Astrocyte (in vitro differentiated cells and primary cell): ENCODE measurements at places on chromosomes 4 and X.

GRCh38 chr4:107018344-107018735 is 17.8 kb downstream of the DKK2 start:
- no peaks in the 10 kb centered on the region for H3K36me3 ChIP-seq
- H3K4me3 ChIP-seq = no peak overlapping the region
- DNase-seq = no peak
- no peak overlapping the region for H3K27ac ChIP-seq
- peaks cover 3% of the 10 kb centered on the region for H3K27me3 ChIP-seq

GRCh38 chrX:129768586-129769466 is 10.9 kb upstream of the SASH3 start:
- no peaks in the 10 kb centered on the region for H3K36me3 ChIP-seq
- peak; percentile 29 for DNase-seq
- no peak overlapping the region for H3K27ac ChIP-seq
- no peaks in the 10 kb centered on the region for H3K4me1 ChIP-seq
- no peak overlapping the region for H3K4me3 ChIP-seq
- no peaks in the 10 kb centered on the region for H3K27me3 ChIP-seq

DNA sequence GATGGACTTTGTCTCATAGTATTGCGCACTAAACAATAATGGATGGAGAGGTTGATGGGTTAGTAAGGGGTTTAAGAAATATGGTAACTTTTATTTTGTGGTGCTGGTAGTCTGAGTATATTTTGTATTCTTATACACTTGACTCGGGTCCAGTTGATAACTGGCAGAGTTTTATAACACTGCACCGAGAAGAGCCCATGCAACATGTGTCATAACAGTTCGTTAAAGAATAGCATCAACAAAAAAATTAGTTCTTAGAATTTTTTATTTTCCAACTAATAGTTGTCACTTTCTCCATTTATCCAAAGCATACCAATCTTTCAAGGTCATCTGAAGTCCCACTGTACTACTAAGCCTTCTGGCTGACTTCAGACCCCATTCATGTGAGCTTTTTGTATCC is 175.1 kb downstream of the SOWAHB start:
- peak overlapping the region; percentile 61 for H3K27ac ChIP-seq
- H3K27me3 ChIP-seq = no peaks in the 10 kb centered on the region
- H3K4me1 ChIP-seq = peaks cover 26% of the 10 kb centered on the region
- no peaks in the 10 kb centered on the region for H3K36me3 ChIP-seq
- no peak for DNase-seq

DNA sequence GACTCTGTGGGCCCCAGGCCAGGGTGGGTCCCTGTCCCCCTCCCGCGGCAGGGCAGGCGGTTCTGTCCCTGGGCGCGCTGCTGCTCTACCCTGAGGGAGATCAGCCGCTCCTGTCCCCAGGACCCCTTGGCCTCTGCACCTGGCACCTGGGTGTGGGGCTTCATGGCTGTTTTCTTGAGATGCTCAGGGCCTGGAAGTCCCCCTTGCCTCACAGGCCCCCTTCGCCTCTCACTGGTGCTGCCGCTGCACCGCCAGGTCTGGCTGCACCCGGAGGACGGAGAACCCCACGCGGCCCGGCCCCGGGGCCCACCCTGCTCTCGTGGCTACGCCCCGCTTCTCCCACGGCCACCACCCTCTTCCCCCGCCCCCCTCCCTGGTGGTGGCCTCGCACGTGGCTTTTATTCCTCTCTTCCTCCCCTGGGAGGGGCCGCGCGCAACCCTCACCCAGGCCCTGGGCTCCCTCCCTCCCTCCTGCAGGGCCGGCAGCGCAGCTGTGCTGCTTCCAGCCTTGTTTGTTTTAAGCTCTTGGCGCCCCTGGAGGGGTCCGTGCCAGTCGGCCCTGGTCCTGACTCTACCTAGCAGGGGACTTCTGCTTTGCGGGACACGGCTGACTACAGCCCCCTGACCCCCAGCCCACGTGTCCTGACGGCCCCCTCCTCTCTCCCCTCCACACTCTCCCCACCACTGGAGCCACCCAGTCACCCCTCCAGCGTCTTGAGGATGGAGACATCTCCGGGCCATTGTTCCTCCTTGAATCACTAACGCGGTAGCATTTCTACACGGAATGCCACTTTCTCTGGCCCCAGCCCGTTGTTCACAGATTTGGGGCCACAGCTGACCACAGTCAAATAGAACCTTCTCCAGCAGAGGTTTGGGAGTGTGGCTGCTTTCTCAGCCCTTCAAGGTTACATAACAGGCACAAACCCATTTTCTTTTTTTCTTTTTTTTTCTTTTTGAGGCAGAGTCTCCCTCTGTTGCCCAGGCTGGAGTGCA is 20.6 kb upstream of the CLDN24 start:
- H3K27ac ChIP-seq = no peak overlapping the region
- H3K27me3 ChIP-seq = no peaks in the 10 kb centered on the region
- H3K36me3 ChIP-seq = no peaks in the 10 kb centered on the region
- peaks cover 4% of the 10 kb centered on the region for H3K4me1 ChIP-seq
- DNase-seq = no peak

- H3K4me3 ChIP-seq = no peak overlapping the region
- no peaks in the 10 kb centered on the region for H3K4me1 ChIP-seq
- no peaks in the 10 kb centered on the region for H3K36me3 ChIP-seq
- no peak overlapping the region for H3K27ac ChIP-seq
These were observed 7.9 kb upstream of the FGF13 start for GRCh38 chrX:138719396-138719795.

- no peaks in the 10 kb centered on the region for H3K36me3 ChIP-seq
- H3K4me1 ChIP-seq = peaks cover 6% of the 10 kb centered on the region
- no peak overlapping the region for H3K27ac ChIP-seq
These were observed 4.3 kb upstream of the SLC4A4 start for GRCh38 chr4:71334465-71334882.

DNA sequence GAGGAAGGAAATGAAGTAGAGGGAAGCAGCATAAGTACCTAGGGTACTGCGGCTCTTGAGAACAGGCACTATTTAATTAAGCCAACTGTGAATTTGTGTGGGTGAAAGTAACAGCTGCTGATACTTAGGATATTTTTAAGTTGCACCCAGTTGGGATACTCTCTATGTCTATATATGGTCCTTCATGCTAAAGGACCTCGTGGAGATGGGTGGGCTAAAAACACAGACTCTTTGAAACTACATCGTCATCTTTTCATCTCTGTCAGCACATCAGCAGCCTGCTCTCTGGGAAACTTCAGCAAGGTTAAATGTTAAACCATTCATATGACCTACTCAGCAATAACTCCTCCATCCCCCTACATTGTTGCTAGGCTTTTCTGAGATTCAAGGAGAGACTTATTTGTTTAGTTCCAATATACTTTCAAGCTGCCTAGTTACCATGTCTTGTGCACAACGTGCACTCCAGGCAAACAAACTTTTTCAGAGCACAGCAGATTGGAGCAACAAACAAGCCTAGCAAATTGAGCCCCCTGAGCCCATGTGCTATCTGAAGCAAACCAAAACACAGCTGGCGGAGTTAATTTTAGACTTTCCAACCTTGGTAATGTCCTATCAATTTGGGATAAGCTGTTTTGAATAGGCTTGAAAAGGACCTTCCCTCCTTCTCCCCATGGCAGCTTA is 6.2 kb upstream of the MOB1B start:
- no peak for DNase-seq
- no peaks in the 10 kb centered on the region for H3K27me3 ChIP-seq

GRCh38 chrX:2517055-2517454 is 16.3 kb upstream of the DHRSX start:
- DNase-seq = no peak
- no peak overlapping the region for H3K27ac ChIP-seq
- no peaks in the 10 kb centered on the region for H3K4me1 ChIP-seq

- no peaks in the 10 kb centered on the region for H3K4me1 ChIP-seq
- H3K36me3 ChIP-seq = no peaks in the 10 kb centered on the region
- no peak overlapping the region for H3K27ac ChIP-seq
- no peak for DNase-seq
- no peak overlapping the region for H3K4me3 ChIP-seq
- H3K27me3 ChIP-seq = no peaks in the 10 kb centered on the region
These were observed 28.0 kb downstream of the JAKMIP1 start for GRCh38 chr4:6172093-6172926.

- H3K27me3 ChIP-seq = no peaks in the 10 kb centered on the region
- H3K4me1 ChIP-seq = no peaks in the 10 kb centered on the region
- peak; percentile 54 for DNase-seq
- no peaks in the 10 kb centered on the region for H3K36me3 ChIP-seq
- H3K27ac ChIP-seq = no peak overlapping the region
These were observed 67.7 kb downstream of the RHOH start for GRCh38 chr4:40264497-40264896.

DNA sequence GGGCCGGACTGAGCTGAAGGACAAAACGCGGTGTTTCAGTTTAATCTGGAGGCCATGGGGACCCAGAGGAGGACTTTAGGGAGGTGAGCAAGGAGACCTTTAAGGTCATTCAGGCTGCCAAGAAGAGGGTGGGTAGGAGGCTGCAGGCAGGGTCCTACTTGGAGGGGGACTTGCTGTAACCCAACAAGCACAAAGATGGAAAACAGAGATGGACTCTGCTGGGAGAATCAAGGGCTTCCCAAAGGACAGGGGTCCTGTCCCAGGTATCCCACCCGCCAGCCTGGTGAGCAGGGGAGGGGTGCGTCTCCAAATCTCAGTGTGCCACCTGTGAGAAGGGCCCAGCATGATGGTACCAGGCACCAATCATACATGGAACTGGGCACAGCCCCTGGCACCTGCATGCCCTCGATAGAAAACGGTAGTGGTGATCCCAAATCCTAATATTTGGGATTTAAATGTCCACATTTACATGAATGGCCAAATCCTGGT is 3.9 kb upstream of the HAUS3 start:
- no peak overlapping the region for H3K4me3 ChIP-seq
- no peak overlapping the region for H3K27ac ChIP-seq
- H3K27me3 ChIP-seq = no peaks in the 10 kb centered on the region
- DNase-seq = no peak
- H3K36me3 ChIP-seq = no peaks in the 10 kb centered on the region

DNA sequence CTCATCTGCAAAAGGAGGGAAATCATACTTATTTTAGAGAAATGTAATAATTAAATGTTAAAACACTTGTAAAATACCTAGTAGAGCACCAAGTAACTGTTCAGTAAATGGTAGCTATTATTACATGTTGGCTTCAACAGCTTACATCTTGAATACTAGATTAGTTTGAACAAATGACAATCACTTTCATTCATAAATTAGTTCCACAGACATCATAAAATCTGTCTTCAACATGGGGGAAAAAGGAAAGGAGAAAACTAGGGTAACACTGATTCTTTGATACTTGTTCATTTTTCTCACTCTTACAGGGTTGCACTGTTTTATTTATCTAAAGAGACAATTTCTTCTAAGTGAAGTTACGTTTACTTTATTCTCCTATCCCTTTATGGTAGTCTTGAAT is 51.7 kb downstream of the CHM start:
- H3K27ac ChIP-seq = no peak overlapping the region
- no peaks in the 10 kb centered on the region for H3K36me3 ChIP-seq
- no peaks in the 10 kb centered on the region for H3K27me3 ChIP-seq
- peaks cover 5% of the 10 kb centered on the region for H3K4me1 ChIP-seq
- no peak for DNase-seq
